NCI-H524 treated with DMSO at 0.1 percent for 48 hours (cell line): ENCODE measurements at places on chromosomes 11 and 22.

DNA sequence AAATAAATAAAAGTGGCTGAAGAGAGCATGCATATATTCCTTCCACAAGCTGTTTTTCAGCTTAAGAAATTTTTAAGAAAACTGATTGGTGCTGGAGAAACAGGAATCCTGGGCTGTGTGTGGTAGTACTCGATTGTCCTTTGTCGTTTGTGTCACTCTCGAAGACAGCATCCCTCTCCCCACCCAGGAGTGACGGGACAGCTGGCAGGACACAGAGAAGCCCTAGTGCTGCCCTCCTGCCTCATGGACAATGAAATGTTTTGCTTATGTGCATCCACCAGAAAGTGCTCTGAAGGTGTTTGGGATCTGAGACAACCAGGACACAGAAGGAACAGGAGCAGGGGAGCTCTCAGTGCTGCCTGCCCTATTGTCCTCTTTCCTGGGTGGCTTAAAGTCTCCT lies 12.8 kb downstream of the PLAAT4 start:
- no peak for DNase-seq

DNA sequence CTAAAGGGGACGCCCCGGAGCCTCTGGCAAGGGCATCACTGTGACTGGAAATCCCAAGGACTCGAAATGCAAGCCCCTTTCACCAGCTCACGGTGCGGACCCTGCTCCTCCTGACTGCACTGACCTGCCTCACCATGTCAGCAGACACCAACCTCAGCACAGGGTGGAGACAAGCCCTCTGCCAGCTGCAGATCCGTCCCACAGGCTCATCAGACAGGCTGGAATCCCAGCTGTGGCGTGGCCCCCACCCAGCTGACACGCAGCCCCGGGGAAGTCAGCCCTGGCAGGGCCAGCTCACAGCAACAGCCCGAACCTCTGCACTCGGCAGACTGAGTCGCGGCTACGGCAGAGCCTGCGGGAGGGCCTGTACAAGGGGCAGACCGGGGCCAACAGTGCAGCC lies 36.8 kb downstream of the BRD1 start:
- DNase-seq: no peak

- no peak for DNase-seq
Measured at GRCh38 chr22:22692707-22693530, 48.5 kb downstream of the GGTLC2 start.

DNA sequence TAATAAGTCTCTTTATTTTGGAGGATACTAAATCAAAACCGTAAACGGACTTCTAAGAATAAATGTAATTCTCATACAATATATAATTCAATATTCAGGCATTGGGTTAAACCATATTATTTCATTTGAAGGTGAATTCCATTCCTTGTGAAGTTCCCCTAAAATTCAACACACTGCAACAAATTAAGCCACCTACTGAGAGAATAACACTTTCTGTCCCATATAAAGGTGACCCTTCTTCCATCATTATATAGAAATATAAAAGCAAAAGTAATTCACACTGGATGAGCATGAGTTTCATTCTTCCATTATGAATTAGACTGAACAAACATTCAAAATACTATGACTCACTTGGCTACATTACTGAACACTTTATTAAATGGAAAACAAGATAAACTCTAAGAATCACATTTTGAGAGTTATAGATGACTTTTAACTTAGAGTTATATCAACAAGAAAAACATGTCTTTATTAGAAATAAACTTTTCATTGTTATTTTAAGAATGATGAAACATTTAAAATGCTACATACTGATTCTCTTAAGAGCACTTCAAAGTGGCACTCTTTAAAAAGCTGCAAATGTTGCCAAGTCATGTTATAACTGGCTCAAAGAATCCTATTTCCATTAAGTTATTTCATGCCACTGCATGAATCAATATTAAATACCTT lies 2.8 kb downstream of the SESN3 start:
- DNase-seq: no peak

GRCh38 chr11:124311670-124312069 lies 2.1 kb downstream of the OR8D1 start:
- no peak for DNase-seq

- DNase-seq: no peak
Measured at GRCh38 chr22:48236261-48236660, 1473.8 kb downstream of the TBC1D22A start.

- no peak for DNase-seq
Measured at GRCh38 chr11:84714316-84714780, 912.8 kb downstream of the DLG2 start.

DNA sequence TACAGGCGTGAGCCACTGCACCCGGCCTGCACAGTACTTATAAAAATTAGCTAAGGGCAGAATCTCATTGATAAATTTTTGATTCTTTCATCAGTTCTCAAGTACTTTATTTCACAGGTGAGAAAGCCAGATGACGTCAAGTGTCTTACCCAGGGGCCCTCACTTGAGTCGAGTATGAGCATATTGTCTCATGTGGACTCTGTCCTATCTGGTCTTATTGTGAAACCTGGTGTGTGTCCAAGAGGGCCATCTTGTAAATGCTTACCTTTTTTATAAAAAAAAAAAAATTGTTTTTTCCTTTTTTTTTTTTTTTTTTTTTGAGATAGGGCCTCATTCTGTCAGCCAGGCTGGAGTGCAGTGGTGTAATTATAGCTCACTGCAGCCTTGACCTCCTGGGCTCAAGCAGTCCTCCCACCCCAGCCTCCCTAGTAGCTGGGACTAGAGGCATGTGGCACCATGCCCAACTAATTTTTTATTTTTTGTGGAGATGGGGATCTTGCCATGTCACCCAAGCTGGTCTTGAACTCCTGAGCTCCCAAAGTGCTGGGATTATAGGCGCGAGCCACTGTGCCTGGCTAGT lies 6.0 kb downstream of the ACO2 start:
- no peak for DNase-seq

DNA sequence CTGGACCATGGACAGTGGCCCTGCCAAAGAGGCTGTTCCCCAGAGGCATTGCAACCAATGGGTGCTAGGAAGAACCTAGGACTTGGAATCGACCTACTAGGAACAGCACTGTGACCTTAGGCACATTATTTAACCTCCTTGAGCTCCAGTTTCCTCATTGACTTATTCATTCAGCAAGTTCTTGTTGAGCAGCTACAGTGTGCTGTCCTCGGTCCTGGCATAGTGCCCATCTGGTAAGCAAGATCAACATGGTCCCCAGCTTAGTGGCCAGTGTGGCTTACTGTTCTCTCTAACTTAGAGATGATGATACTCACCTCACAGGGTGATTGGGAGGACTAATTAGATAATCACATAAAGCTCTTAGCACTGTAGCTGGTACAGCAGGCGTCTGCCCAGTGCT lies 8.2 kb downstream of the ABCG4 start:
- no peak for DNase-seq

- peak; percentile 88 for DNase-seq
Measured at GRCh38 chr11:115188188-115188897, 315.9 kb downstream of the CADM1 start.

DNA sequence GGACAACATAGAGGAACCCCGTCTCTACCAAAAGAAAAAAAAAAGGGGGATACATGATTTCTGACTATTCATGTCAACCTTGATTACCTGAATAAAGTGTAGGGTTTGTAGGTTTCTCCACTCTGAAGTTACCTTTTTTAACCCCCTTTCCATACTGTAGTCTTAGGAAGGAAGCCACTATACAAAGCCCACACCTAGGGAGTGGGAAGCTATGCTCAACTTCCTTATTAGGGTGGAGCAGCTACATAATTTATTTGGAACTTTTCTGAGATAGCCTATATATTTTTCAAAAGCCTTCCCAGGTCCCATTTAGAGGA lies 582 bp upstream of the ATP6V1E1 start:
- no peak for DNase-seq

- no peak for DNase-seq
Measured at GRCh38 chr11:14645985-14646900, 2.6 kb downstream of the PDE3B start.

DNA sequence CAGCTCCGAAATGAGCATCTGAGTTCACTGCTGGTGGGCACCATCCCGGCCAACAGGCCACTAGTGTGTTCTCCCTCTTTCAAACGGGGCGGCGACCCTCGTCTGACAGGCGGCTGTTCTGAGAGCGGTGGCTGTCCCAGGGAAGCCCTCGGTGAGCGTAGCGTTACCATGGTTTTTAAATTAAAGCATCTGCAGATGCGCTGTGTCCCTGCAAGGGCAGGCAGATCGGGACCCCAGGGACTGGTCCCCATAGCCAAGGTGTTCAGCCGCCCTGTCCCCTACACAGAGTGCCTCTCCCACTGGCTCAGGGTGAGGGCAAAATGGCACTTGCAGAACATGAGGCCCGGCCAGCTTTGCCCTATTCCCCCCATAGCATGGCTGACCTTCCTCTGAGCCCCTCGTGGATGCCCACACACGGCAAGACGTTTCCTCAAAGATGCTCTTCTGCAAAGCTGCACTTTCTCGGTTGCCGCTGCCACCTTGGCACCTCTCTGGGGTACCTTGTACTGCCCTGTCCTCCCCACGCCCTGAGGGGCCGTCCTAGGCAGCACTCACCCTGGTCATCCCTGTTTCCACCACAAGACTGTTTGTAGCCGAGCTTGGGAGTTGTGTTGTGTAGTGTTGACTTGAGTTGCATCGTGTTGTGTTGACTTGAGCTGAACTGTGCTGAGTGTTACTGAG lies 51.9 kb upstream of the KCNQ1OT1 start:
- no peak for DNase-seq

DNA sequence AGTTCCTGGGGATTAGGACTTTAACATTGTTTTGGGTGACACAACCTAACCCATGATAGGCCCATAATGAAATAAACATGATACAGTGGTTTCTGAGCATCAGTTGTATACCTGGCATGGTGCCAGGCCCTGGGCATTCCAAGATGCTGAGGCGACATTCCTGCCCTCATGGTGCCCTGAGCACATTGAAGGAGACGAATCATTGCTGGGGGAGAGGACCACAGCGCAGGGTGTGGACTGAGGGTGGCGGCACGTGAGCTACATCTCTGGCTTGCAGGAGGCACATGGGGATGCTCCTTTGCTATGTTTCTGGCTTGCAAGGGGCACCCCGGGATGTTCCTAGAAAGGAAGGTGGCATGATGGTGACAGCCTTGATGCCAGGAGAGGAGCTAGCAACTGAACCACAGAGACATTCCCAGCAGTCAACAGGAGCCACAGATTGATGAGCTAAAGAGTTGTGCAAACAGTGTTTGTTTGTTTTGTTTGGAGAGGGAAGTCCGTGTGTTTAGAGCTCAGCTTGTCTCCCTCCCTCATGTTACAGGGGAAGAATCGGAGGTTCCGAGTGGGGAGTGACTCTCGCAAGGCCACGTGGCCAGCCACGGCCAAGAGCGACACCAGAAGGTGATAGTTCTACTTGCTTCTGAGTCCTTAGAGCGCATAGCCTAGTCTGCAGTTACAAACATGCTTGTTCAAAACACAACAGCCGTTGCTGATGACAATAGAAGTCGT lies 106.4 kb downstream of the MIAT start:
- no peak for DNase-seq

GRCh38 chr22:20885557-20886323 lies 26.9 kb downstream of the SNAP29 start:
- DNase-seq: peak; percentile 30

GRCh38 chr22:20808844-20809243 lies 34.9 kb downstream of the SERPIND1 start:
- DNase-seq: no peak

DNA sequence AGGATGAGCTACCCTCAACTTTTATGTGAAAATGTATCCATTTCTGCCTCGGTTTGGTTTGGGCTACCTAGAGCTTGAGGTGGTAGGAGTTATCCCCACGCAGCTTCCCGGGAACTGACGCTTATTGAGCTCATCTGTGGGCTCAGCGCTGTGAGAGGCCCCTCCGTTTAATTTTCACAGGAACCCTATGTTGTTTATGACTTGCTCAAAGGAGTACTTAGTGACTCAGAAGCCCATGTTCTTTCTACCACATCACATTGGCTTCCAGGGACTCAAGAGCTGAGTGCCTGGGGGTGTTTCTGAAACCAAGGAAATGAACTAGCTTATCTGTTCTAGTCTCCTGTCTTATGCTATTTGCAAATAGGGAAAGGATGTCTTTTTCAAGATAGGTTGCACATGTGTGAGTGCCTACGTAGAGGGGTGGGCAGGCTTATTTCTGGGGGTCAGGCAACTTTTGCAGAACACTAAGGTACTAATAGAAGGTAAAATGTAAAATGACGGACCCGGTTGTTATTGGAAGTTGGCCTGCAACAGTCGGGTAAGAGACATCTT lies 40.5 kb downstream of the MICAL2 start:
- DNase-seq: no peak

DNA sequence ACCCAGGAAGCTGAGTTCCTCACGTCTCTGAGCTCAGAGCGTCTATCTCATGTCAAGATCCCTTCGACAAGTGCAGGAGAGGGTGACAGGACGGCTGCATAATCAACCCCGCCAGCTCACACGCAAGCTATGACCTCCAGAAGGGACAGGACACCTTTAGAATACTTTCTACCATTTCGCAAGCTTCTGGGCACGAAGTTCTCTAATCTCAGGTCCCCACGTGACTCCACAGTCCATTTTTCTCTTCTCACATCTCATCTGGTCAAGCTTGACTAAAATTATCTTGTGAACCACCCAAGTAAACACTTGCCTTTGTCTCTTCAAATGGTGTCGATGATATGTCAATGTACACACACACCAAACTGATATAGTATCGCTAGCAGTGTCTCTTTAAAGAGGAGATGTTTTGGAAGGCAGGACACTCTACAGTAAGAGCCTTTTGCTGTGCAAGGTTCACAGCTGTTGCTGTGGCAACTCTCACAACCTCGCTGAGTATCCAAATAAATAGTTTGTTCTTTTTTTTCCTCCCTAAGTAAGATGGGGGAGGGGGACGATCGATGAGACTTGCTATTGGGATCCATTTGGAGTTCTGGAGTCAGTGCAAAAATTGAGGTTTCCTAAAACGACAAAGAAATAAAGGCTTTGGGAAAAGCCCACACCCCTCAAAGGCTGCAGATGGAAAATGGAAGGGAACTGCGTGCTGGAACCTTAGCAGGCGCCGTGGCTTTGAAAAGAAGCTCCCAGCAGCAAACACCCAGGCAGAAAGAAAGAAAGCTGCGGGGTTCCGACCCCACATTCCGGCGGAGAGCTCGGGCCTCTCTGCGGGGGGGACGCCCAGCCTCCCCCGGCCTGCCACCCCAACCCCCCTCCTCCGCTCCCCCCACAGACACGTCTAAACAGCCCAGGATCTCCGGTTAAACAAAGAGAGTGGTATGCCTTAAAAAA lies 215.4 kb upstream of the UBASH3B start:
- DNase-seq: no peak

GRCh38 chr22:35835267-35835997 lies 117.8 kb downstream of the APOL5 start:
- no peak for DNase-seq

DNA sequence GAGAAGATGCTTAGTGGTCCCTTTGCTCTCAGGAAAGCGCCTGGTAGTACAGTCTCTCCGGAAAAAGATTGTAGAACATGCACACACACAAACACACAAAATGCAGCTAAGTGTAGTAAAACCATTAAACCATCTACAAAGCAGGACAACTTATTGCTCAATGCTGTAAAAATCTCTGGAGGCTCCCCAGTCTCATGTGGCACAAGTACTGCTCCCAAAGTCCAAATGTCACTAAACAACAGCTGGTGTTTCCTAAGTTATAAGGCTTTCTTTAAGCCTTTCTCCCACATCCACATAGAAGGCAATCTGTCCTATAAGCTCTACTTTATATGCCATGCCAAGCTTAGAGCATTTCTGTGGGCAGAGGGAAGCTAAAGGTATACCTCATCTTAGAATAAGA lies 32.9 kb downstream of the CDON start:
- DNase-seq: peak; percentile 59
